SHP77 (cell line): ENCODE measurements at places on chromosomes 5 and 9.

GRCh38 chr9:130960522-130961378 is 21.7 kb upstream of the FIBCD1 start:
- no peak for DNase-seq

- peak; percentile 40 for DNase-seq
These were observed 3.3 kb upstream of the MSMP start for GRCh38 chr9:35757226-35757891.

- DNase-seq, result peak; percentile 4
These were observed 151.7 kb upstream of the NMUR2 start for GRCh38 chr5:152556784-152557183.

GRCh38 chr9:73575101-73576060 is 423.7 kb downstream of the ANXA1 start:
- DNase-seq, result no peak

DNA sequence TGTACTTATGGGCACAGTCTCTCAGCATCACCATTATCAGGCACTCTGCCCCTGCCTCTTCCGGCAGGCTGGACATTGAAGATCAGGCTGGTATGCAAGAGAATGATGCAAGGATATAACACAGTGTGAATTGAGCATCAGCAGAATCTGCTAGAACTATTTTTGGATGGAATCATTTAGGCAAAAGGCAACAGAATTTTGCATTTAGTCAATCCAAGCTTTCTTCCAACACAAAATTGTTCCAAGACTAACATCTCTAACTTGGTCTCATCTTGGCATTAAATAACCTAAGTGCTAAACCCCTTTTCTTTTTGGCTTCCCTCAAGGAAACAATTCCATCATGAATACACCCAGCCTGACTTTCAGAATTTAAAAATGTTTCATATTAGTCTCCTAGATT is 339.9 kb downstream of the PRELID2 start:
- DNase-seq, result no peak

- DNase-seq, result no peak
These were observed 15.3 kb downstream of the NCS1 start for GRCh38 chr9:130187523-130187846.

GRCh38 chr9:130927995-130928900 is 10.8 kb downstream of the FIBCD1 start:
- peak; percentile 87 for DNase-seq

DNA sequence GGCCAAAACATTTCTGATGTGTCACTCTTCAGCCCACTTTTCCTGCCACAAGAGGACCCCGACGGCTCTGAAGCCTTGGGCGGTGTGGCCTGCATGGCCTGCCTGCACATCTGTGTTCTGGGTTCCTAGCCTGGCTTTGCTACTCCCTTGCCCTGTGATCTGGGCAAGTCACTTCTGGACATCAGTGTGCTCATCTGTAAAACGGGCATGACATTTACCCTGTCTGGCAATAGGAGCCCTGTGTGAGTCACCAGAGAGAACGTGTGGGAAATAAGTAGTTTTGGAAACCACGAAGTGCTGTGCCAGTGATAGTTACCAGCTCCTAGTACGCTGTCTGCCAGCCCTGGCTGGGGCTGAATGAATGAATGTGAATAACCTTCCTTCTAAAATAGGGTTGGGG is 90.8 kb downstream of the MACROH2A1 start:
- no peak for DNase-seq

DNA sequence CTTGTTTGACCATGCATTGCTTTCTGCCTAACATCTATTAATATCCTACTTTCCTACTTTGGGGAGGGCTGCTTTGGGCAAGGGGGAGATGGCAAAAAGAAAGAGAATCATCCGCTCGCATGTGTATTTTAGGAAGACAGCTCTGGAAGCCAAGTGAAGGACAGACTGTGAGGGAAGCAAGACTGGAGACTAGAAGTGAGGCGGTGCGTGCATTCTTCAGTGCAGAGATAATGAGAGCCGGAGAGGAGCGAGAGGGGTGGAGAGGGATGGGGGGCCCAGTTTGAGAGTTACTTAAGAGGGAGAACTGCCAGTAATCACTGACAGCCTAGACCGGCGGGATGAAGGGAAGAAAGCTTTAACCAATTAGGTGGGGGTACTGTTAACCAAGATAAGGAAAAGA is 151.7 kb upstream of the RAPGEF1 start:
- no peak for DNase-seq

GRCh38 chr9:2248768-2249265 is 233.7 kb downstream of the SMARCA2 start:
- no peak for DNase-seq

GRCh38 chr5:54457094-54457862 is 1.8 kb downstream of the HSPB3 start:
- DNase-seq, result no peak

DNA sequence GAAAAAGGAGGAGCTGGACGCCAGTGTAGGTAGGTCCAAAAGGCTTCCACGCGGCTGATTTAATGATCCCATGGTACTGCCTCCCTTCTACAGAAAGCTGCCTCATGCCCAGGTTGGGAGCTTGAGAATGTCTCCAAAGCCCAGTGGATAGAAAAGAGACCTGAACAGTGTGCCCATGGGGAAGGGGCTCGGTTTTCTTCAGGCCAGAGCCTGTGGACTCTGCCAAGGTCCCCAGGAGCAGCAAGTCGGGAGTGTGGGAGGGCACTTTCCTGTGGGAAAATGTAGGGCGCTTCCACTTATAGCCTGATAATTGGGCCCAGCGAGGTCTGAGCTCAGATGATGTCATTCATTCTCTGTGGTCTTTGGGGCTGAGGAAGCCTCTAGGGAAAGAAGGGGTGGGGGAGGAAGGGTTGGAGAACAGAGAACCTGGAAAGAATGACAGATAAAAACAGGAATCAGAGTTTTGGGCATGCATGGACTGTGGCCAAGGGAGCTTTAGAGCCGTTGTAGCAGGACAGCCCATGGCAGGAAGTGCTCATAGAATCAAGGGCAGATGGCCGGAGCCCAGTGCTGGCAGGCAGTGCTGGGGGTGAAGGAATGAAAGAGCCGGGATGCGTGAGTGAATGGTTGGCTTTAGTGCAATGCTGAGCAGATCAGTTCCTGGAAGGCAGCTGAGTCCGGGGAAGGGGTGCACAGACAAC is 42.5 kb upstream of the SH3PXD2B start:
- DNase-seq, result no peak

- DNase-seq, result no peak
These were observed 21.5 kb downstream of the ACER2 start for GRCh38 chr9:19430201-19430760.

- DNase-seq, result no peak
These were observed 71.4 kb downstream of the TLR4 start for GRCh38 chr9:117775591-117775990.

DNA sequence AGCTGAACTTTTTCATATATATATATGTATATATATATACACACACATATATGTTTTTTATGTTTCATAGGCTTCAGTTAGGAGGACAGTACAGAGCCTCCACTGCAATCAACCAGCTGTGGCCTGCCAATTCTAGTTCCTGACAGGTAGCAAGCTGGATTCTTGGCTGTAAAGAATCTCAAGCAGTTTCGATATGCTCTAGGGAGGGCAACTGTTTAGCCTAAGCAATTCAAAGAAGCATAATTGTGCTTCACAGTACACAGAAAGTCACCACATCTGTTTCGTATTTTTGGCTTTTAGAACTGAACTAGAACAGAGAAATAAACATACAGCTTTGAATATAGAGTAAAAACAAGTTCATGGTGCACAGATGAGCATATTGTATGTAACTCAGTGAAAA is 152.4 kb upstream of the ARRDC3 start:
- DNase-seq, result no peak

DNA sequence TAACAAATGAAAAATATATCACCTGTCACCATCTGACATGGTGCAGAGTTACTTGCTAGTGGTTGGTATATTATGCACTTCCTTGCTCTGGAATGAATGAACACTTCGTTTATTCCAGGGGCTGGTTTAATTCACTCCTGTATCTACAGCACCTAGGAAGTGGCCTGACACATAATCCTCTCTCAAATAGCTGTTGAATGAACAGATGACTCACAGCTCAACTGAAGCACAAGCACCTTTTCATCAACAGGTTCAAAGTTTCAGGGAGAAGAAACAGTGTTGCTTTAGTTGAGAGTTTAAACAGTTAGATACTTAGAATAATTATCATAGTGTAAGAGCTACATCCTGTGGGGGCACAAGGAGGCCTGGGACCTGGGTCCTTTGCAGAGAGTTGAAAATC is 135.0 kb upstream of the DAP start:
- no peak for DNase-seq

DNA sequence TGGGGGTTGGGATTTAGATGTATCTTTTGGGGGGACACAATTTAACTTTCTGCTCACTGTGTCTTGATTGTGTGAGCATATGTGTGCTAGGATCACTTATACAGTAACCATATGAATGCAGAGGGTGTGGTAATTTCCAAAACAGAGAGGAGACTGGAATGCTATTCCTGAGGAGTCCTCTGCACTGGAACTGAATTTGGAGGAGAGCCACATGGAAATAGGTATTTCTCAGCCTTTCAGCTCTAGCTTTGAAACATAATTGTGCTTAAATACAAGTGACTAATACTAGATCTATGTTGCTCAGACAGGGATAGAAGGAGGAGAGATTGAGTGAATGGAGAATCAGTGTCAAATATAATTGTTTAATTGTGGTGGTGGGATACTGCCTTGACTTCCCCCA is 45.5 kb downstream of the FOCAD start:
- DNase-seq, result no peak

DNA sequence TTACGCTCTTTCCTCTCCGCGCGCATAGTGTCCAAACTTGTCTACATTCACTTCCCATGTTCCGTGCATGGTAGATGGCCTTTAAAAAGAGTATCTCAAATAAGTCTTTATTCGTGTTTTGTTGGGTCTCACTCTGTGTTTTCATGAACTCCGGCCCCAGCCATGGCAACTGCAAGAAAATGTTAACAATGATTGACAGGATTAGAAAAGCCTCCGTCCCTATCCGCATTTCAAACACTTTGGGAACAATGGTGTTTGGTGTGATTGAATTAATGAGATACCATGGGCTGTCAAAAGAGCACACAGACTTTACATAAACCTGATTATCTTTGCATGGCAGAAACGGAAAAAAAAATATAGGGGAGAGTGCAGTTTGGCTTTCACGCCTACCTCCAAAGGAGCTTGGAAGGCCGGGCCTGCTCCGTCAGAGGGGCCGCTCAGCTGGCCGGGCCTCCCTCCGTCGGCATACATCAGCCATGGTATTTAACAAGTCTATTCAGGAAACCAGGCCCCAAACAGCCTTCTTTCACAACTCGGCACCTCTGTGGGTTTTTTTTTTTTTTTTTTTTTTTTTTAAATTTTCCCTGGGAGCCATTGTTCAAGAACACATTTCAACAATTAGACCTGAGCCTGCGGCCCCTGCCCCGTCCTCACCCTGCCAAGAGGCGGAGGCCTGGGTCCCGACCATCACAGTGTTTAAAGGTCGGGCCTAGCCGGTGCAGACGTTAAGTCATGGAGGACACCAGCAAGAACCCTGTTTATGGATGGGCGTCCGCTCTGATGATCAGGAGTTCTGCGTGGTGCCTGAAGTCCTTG is 323.8 kb upstream of the IRX4 start:
- DNase-seq, result no peak

- DNase-seq, result no peak
These were observed 16.0 kb upstream of the COL15A1 start for GRCh38 chr9:98927724-98928123.

GRCh38 chr9:95770653-95771131 is 104.8 kb upstream of the ERCC6L2 start:
- no peak for DNase-seq

GRCh38 chr5:18745042-18745987 is 1111.1 kb downstream of the TAF11L14 start:
- DNase-seq, result peak; percentile 69

DNA sequence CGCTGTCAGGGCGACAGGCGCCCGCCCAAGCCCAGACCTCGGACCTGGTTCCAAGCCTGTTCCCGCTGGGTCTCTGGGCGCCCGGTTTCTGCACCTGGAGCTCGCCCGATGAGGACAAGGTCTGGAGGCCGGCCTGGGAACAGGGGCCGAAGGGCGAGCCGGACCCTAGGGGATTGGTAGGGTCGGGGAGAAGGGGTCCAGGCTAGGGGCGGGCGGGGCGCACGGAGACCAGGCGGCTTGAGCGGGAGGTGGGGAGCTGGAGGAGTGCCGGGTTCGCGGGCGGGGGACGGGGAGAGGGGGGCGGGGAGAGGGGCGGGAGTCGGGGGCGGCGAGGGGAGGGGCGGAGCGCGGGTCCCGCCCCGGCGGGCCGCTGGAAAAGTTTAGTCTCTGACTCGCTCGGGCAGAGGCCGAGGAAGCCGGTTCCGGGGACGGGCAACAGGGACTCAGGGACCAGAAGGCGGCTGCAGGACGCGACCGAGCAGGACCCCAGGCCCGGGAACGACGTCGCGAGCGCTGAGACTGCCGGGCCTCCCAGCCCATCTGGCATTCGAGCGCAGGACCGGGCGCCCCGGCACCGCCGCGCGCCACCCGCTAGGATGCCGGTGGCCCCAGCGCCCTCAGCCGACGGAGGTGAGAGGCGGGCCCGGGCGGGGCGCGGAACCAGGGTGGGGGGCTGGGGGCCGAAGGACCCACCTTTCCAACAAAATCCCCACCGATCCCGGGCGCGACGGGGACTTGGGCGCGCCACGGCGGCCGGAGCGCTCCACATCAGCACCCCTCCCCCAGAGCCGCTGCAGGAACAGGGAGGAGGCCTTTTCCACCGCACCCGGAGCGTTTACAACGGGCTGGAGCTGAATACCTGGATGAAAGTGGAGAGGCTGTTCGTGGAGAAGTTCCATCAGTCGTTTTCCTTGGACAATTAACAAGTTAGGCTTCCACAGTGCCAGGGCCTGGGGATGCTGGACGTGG is at the start of gene S1PR3:
S1PR3 (plus strand) TSS at position 403 of the 969 bp plus-strand sequence. CDS start 9,733 bp downstream, outside the sequence.
- DNase-seq, result no peak

GRCh38 chr9:18020121-18020745 is 441.4 kb downstream of the SH3GL2 start:
- no peak for DNase-seq

DNA sequence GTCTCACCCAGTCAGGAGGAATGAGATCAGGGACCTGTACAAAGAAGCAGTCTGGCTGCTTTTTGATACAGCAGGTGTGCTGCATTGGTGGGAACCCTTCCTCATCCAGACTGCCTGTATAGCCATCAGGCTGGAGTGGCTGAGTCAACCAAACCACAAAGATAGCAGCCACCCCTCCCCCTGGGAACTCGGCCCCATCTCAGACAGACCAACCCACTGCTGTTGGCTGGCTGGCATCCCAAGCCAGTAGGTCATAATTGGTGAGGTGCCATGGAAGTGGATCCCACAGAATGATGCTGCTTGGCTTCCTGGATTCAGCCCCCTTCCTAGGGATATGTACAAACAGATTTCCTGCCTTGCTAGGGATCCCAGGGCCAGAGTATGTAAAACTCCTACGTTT is 60.9 kb downstream of the YTHDC2 start:
- no peak for DNase-seq

GRCh38 chr9:120926397-120926928 is at the start of gene TRAF1:
TSS of gene TRAF1 (minus strand) at chr9:120926796. CDS start at chr9:120926075, 721 bp downstream.
- no peak for DNase-seq

- no peak for DNase-seq
These were observed 50.3 kb downstream of the SAR1B start for GRCh38 chr5:134582281-134582680.

GRCh38 chr5:24712947-24713346 is 68.2 kb upstream of the CDH10 start:
- no peak for DNase-seq
